MM.1S (cell line): ENCODE measurements at places on chromosomes 5 and 9.

- DNase-seq = no peak
Measured at GRCh38 chr9:123456011-123456410, 100.0 kb downstream of the CRB2 start.

GRCh38 chr9:26131886-26132285, 453.6 kb upstream of the TUSC1 start:
- DNase-seq = no peak

GRCh38 chr5:80064124-80064523, 29.0 kb downstream of the THBS4 start:
- no peak for DNase-seq

- DNase-seq = no peak
Measured at GRCh38 chr5:107092695-107093094, 578.0 kb downstream of the EFNA5 start.

- no peak for DNase-seq
Measured at GRCh38 chr5:116272281-116272941, 187.6 kb downstream of the COMMD10 start.

DNA sequence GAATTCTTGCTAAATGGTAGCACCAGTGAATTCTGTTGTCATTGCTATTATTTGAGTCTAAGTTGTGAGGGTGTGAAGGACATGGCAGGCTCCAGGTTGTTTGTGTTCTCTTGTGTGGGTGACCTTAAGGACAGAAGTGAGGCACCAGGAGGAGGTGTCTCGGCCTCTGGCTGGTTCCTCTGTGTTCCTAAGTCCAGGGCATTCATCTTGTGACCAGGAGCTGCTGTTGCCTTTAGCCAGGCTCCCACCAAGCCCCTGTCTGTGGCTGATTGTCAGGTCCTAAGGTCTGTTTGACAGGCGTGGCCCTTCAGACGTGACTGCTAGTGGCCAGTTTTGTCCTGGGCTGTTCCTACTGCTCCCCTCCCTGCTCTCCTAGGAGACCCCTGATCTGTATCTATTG, 89.4 kb downstream of the ANGPTL2 start:
- DNase-seq = no peak

DNA sequence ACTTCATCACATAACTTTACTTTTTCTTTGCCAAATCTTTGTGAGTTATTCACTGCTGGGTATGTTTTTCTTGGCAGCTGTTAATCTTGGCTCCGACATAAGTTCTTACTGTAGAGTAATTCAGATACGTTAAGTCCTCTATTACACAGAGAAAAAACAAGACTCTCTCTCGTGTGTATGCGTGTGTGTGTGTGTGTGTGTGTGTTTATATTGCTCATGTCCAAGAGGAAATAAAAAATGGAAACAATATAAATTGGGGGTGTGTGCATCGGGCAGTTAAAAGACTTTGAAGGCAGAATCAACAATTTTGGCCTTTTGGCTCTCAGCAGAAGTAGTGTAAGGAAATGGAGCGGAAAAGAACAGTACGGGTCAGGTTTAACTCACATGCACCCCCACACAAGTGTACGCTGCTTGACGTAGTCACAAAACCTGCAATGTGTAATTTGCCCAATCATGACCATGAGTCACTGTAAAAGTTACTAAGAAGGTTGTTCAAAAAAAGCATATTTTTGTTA, 67.2 kb upstream of the IFNE start:
- no peak for DNase-seq

GRCh38 chr5:104456122-104456521, 893.5 kb upstream of the NUDT12 start:
- DNase-seq = no peak

- no peak for DNase-seq
Measured at GRCh38 chr5:39580702-39581453, 156.1 kb upstream of the DAB2 start.

GRCh38 chr9:73573235-73573634, 421.6 kb downstream of the ANXA1 start:
- DNase-seq = no peak

DNA sequence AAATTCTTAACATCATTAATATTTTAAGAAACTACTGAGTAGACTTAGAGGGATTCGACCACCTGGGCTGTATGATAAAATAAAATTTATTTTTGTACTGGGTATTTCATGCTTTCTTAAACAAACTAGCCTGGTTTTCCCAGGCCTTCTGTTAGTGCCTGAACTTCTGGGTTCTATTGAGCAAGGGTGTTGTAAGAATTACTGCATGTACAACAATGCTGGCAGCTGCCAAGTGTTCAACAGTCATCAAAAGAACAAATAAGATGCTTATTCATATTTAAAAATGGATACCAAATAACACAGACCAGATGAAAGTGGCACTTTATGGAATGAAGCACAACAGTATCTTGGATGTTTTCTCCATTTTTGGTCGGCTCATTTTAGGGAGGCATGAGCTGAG, 123.2 kb upstream of the FBXL7 start:
- no peak for DNase-seq

- no peak for DNase-seq
Measured at GRCh38 chr9:22054076-22054475, 45.0 kb upstream of the CDKN2B start.

- no peak for DNase-seq
Measured at GRCh38 chr5:133696006-133696584, 83.8 kb upstream of the FSTL4 start.

GRCh38 chr5:76942581-76942980, 10.3 kb upstream of the CRHBP start:
- no peak for DNase-seq
